ENCODE measurements at places on chromosomes 5 and 9.

DNA sequence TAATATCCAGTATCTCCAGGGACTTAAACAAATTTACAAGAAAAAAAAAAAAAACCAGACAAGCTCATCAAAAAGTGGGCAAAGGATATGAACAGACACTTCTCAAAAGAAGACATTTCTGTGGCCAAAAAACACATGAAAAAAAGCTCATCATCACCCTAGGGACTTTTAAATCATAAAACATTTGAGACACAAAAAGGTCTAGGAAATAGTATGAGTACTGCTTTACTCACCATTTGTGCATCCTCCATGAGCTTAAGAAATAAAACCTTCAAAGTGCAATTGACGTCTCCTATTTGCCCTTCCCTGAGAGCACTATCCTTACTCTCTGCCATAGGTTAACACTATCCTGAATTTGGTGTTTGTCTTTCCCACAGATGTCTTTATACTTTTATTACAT is 193.7 kb upstream of the NREP start:
- peak; percentile 95 for DNase-seq

DNA sequence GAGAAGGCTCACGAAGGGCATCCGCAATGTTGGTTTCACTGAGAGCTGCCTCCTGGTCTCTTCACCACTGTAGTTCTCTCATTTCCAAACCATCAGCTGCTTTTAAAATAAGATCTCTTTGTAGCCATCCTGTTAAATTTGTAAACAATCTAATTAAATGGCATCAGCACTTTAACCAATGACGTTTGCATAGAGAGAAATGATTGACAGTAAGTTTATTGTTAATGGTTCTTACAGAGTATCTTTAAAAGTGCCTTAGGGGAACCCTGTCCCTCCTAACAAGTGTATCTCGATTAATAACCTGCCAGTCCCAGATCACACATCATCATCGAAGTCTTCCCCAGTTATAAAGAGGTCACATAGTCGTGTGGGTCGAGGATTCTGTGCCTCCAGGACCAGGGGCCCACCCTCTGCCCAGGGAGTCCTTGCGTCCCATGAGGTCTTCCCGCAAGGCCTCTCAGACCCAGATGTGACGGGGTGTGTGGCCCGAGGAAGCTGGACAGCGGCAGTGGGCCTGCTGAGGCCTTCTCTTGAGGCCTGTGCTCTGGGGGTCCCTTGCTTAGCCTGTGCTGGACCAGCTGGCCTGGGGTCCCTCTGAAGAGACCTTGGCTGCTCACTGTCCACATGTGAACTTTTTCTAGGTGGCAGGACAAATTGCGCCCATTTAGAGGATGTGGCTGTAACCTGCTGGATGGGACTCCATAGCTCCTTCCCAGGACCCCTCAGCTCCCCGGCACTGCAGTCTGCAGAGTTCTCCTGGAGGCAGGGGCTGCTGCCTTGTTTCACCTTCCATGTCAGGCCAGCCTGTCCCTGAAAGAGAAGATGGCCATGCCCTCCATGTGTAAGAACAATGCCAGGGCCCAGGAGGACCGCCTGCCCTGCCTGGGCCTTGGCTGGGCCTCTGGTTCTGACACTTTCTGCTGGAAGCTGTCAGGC is 16.6 kb downstream of the SQSTM1 start:
- DNase-seq: peak; percentile 35

DNA sequence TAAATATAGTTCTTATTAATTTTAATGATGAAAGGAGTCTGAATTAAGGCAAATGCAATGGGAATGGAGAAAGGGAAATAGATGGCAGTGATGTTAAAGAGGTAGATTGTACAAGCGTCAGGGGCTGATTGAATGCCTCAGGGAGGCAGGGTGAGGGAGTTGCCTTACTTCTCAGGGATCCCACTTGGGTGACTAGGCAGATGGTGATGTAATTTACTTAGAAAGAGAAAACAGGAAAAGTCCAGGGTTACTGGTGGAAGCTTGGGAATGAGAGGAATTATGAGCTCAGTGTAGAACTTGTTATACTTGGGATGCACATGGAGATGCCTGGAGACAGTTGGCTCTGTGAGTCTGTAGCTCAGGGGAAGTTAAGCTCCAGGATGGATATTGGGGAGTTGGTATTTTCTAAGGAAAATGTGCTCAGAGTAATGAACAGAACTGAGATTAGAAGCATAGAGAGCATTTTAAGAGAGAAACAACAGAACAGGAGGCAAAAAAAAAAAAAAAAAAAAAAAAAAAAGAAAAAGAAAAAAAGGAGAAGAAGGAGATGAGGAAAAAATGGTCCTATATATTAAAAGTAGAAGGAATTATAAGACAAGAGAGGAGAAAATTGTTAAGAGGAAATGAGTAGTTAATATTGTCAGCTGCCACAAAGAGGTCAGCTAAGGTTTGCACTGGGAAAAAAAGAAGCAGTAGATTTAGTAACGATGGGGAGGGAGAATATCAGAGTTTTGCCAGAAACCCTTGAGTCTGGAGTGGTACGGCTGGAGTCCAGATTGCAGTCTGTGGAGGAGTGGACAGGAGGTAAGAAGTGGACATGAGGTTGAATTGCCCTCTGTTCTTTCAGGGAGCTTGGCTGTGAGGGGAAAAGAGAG is 88.0 kb upstream of the ELL2 start:
- peak; percentile 73 for DNase-seq

DNA sequence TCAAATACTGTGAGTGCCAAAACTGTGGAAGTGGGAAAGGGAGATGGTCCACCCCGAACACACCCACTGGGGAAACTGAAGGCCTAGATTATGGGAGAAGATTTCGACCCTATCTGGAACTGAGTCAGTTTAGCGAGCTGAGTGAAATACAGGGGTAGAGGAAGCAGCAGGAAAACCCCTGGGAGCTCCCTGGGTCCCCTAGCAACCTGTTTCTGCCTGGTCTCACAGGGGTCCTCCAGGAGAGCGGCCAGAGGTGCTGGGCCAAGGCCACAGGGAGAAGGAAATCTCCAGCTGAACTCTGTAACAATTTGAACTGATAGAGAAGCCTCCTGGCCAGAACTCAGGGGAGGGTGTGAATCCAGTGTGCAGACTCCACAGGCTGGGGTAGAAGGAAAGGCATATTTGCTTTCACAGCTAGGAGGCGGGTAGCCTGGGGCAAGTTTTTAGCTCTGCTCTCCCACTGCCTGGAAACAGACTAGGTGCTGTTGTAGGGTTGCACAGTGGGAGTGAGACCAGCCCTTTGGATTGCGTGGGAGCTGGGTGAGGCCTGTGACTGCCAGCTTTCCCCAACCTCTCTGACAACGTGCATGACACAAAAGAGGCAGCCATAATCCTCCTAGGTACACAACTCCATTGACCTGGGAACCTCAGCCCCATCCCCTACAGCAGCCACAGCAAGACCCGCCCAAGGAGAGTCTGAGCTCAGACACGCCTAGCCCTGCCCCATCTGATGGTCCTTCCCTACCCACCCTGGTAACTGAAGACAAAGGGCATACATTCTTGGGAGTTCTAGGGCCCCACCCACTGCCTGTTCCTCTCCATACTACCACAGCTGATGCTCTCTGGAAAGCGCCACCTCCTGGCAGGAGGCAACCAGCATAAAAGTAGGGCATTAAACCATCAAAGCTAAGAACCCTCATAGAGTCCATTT is 78.8 kb upstream of the GPBP1 start:
- DNase-seq: peak; percentile 7

DNA sequence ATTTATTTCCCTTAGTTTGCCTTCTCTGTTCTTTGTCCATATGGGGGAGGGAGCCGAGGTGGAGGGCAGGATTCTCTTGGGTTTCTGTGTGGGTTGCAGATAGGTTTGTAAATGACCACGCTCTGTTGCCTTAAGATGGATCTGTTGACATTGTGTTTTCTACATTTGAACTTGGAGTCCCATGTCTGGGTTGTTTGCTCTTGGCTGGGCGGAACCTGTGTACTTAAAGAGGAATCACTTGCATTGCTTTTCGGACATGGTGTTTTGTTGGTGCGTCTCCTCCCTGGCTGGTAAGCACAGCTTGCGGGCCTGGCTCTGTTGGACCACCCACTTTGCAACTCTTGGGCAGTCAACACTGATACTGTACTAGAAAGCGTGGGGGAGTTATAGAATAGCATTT is 45.9 kb downstream of the EHMT1 start:
- no peak for DNase-seq

- peak; percentile 33 for DNase-seq
These were observed 137.0 kb downstream of the CCDC192 start for GRCh38 chr5:127840198-127840524.
